A549 treated with AZD2906 at 1 μM for 4 hours (cell line): ENCODE measurements at places on chromosomes 2 and 18. TPM values are rescaled to one million over a fixed set of nuclear protein-coding genes. Genes with fewer than 3 reads are reported as not detected.

The SPTBN1 gene
- total RNA-seq = 117 to 148 TPM (median 134 TPM) in 5 replicates

The MXD1 gene
- 2.1 to 2.9 TPM (median 2.2 TPM) in 5 replicates for total RNA-seq

The OTX1 gene
- 3.5 to 4.6 TPM (median 3.7 TPM) in 5 replicates for total RNA-seq

The IL1B gene
- total RNA-seq = 0.07 to 0.21 TPM (median 0.14 TPM) in 5 replicates

The DUSP11 gene
- total RNA-seq = 37.2 to 42.6 TPM (median 39.3 TPM) in 5 replicates

The GALNT5 gene
- total RNA-seq = 1.6 to 2.3 TPM (median 1.8 TPM) in 5 replicates
